ENCODE measurements at places on chromosomes 7 and 10.

GRCh38 chr7:127658970-127659630, 7.1 kb downstream of the SND1 start:
- DNase-seq: peak; percentile 58

GRCh38 chr7:157234271-157234670, 95.5 kb downstream of the UBE3C start:
- DNase-seq: no peak

GRCh38 chr10:22992075-22992474, 64.2 kb downstream of the ARMC3 start:
- no peak for DNase-seq

GRCh38 chr7:34128762-34129161, 223.4 kb downstream of the BMPER start:
- DNase-seq: no peak

GRCh38 chr7:100952641-100953040, 3.3 kb downstream of the MUC3A start:
- no peak for DNase-seq

DNA sequence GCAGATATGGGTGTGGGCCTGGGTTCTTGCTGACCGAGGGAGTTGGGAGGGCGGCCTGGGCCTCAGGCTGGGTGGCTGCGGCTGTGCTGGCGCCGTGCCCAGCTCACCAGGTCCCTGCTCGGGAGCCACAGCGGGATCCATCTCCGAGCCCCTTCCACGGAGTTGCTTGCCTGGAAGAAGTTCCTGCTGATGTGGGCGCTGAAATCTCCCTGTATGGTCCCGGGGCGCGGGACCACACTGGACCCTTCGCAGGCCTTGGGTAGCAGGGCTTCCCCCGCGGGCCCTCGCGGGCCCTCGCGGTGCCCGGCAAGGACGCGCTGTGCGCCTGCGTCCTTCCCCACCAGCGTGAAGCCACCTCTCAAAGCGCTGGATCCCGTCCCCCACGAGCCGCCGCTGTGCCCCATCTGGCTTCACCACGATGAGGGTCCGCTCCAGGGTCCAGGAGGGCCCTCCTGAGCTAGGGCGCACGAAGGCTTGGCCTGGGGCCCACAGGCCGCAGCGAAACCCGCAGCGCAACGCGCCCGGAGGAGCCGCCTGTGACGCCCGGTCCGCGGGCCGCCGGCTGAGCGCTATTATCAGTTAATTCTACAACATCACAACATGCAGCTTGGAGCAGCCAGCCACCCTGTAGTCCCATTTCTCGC, 31.5 kb downstream of the RAB19 start:
- DNase-seq: no peak

DNA sequence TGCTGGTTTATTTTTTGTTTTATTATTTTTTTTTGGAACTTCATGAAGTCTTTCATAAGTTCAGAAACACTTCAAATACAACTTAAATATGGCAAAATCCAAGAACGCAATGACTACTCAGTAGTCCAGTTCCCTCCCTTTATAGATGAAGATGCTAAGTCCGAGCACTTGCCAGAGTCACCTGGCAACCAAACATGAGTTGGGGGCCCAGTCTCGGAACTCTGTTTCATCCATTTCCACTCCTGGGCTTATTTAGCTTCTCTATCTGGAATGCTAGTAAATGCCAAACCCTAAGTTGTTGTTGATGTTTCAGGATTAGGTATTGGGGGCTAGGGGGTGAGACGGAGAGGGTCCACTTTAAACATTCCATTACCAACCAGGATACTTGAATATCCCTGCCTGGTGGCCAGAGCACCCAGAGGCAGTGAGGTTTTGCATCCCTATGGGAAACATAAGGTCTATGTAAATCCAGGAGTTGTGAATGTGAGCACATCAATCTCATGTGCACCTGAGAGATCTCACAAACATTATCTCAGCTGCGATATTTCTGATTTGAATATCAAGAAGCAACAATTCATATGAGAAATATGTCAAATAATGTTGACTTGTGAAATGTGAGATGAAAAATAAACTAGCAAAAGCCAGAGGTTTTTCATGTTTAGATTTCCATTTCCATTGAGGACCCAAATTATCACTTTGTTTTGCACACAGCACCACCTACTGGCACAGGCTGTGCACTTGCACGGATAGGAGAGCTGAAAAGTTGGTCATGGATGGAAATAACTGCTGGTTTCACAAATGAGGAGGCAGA, 129.3 kb downstream of the PKD1L1 start:
- peak; percentile 83 for DNase-seq

- no peak for DNase-seq
Observed at GRCh38 chr10:52128056-52128683, 185.9 kb upstream of the DKK1 start.

DNA sequence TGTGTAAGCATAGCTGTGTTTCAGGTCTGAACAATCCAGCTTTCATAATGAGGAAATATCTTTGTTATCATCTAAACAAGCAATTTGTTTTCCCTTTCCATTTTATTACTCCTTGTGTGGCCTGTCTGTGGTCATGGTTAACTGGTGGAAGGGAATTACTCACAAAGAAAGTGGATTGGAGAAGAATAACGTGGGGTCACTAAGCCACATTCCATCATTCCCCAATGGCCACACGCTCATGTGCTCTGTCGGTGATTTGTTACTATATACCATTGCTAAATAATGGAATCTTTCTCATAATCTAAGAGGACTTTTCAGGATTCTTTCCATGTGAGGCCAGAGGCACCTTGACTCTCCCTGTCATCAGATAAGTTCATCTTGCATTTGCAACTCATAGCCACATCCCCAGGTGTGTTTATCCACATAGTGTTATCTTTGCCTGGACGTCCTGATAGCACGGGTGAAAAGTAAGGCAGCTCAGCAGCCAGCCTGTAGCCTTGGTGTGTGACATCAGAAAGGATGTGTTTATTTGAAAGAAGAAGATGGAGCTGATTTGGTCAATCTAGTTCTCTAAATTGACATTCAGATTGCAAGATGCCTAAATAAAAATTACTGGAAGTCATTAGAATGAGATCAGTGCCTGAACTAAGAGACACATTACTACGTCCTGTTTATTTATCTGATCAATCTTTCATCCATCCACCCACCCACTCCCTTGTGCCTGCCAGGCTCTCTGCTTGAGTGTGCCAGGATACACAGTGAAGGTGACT, 128.9 kb downstream of the CELF2 start:
- DNase-seq: peak; percentile 74

- DNase-seq: no peak
Observed at GRCh38 chr10:7378602-7379403, 32.0 kb downstream of the SFMBT2 start.

GRCh38 chr10:105770524-105771212, 1129.6 kb downstream of the SORCS3 start:
- DNase-seq: no peak

- no peak for DNase-seq
Observed at GRCh38 chr10:122277526-122278136, 6.5 kb downstream of the BTBD16 start.

DNA sequence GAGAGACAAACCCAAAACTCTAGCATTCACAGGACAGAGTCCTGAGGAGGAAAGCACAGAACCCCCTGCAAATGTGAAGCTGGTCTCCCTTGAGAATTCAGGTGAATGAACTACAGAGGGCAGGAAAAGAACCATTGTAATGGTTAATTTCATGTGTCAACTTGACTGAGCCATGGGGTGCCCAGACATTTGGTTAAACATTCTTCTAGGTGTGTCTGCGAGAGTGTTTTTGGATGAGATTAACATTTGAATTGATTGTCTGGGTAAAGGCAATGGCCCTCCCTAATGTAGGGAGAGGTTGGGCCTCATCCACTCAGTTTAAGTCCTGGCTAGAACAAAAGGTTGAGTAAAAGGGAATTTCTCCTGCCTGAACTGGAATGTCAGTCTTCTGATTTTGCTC, 15.7 kb upstream of the CDK1 start:
- no peak for DNase-seq

DNA sequence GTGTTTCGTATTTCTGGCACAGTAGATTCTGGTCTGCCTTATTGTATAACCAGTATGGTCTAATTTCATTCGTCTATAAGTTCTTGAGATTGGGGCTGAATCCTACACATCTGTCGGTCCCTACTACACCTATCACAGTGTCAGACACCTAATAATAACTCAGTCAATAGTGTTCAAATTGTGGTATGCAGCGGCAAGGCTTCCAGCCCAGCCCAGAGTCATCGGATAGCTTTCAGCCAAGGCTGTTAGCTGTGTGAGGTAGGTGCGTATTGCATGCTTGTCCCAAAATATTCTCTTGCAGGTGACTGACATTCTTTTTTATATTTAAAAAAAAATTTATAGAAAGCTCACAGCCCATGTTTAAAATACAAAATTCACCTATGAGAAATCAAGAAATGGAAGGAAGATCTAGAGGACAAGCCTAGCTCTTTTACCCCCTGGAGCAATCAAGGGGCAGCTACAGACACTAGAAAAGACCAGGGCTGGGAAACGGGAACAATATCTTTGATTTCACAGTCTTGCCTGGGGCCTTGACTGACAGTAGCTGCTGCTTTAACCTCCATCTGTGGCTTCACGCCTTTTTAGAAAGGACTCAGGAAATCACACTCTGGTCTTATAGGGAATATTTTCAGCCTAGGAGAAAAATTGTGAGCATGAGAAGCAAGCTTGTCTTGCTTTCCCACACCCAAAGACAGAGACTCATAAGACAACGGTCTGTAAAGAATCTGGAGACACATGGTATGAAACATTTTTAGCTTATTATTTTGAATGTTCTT, 9.5 kb upstream of the ASB4 start:
- no peak for DNase-seq

DNA sequence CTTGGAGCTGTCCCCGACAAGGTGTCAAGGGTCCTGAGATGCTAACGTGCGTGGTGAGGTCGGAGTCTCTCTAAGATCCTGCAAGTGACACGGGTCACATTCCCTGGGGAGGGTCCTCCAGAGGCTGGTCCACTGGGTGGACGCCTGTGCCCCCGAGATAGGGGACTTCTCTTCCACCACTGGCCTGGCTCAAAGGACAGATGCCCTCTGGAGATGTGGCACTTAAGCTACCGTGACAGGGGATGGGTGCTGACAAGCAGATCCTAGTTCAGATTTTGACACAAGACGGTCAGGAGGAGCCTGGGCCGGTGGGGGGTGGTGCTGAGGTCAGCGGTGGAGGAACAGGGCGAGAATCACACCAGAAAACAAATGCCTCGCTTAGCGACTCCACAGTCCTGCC, 178.0 kb downstream of the ADARB2 start:
- no peak for DNase-seq

- DNase-seq: no peak
Observed at GRCh38 chr7:32518534-32519140, 23.3 kb downstream of the AVL9 start.

DNA sequence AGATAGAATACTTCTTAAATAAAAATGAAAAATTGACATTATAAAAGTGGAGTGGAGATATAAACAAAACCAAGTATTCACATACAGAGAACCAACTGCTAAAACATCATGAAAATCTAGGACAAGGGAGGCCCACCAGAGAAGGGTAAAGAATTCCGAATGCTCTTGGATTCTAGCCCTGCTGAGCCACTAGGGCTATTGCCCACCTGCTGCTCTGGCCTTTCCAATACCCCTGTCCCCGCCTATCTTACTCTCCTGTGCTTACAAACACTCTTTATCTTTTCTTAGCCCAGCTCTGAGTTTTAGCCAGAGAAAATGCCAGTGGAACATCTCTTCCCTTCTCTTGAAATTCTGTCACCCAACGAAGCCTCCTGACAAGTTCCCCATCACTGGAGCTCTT, 100.3 kb downstream of the MACC1 start:
- DNase-seq: no peak

- DNase-seq: no peak
Observed at GRCh38 chr10:102347236-102347828, 48.2 kb upstream of the NFKB2 start.

GRCh38 chr7:121151774-121152221, 163.3 kb downstream of the CPED1 start:
- DNase-seq: no peak

- DNase-seq: no peak
Observed at GRCh38 chr10:26987851-26988250, 112.4 kb downstream of the ANKRD26 start.

GRCh38 chr10:6050801-6051445, 11.2 kb downstream of the IL2RA start:
- DNase-seq: peak; percentile 98

GRCh38 chr7:24227603-24228359, 56.2 kb upstream of the NPY start:
- DNase-seq: peak; percentile 11

DNA sequence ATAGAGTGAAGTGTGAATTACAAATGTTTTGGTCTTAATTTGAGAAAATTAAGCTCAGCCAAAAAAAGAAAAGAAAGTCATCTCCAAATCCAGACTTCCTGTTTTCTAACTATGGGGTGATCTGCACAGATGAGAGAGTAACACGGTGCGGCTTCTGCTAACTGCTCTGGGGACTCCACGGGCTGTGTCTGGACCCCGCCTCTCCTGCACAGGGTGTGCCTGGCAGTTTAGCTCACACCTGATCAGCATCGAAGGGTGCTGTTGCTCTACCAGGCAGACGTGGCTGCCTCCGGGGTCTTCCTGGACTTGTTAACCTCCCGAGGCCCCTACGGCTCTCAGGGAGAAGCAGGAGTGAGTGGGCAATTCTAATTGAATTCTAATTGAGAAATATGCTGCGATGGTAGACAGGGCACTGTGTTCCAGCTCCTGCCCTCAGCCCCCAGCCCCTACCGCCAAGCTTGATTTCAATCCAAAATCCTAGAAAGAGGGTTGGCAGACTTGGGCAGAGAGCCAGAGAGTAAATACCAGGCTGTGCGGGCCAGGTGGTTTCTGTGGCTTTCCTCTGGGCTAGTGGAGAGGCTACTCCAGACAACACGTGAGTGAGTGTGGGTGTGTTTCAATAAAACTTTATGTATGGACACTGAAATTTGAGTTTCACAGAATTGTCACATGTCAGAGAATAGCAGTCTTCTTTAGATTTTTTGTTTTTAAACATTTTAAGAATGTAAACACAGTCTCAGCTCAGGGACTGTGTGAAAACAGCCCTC, 13.4 kb downstream of the SHH start:
- DNase-seq: peak; percentile 19

DNA sequence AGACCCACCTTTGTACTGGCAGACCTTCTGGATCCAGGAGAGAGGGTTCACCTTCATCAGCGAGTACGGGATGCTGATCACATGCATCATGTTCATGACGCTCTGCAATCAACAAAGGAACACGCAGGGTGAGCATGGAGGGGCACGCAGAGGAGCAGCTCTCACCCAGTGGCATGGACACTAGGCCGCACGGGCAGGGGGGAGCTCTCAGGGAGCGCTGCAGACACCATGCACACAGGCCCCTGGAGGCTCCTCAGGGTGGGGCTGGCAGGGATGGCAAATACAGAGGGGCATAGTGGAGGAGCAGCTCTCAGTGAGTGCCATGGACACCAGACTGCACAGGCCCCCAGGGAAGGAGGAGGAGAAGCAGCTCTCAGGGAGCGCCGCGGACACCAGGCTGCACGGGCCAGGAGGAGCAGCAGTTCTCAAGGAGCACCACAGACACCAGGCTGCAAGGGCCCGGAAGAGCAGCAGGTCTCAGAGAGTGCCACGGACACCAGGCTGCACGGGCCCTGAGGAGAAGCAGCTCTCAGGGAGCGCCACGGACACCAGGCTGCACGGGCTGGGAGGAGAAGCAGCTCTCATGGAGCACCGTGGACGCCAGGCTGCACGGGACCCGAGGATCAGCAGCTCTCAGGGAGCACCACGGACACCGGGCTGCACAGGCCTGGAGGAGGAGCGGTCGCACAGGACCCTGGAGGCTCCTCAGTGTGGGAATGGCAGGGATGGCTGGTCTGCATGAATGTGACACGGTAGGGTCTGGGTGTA, 249.5 kb downstream of the ZMYND11 start:
- no peak for DNase-seq

- no peak for DNase-seq
Observed at GRCh38 chr7:95491634-95492314, 6.0 kb downstream of the ASB4 start.

GRCh38 chr10:90712529-90712928, 145.3 kb downstream of the HTR7 start:
- no peak for DNase-seq
